ENCODE measurements at places on chromosomes 2 and 18. TPM values are rescaled to one million over a fixed set of nuclear protein-coding genes. Genes with fewer than 3 reads are reported as not detected.

DNA sequence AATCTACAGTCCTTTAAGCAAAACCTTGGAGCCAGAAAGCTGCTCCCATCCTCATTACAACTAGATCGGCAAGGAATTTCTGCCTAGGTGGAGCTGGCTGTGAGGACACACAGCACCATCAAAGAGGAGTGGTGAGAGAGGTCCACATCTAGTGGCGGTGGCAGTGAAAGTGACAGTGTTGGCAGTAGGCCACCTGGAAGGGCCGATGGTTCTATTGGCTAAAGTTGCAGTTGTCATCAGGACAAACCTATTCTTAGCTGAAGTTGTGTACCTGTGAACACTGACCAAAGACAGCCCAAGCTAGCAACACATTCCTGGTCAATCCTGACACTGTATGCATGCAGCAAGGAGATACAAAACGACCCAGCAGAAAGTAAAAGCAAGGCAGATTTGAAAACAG is 218.1 kb upstream of the CHAC2 start:
- no peak for DNase-seq

DNA sequence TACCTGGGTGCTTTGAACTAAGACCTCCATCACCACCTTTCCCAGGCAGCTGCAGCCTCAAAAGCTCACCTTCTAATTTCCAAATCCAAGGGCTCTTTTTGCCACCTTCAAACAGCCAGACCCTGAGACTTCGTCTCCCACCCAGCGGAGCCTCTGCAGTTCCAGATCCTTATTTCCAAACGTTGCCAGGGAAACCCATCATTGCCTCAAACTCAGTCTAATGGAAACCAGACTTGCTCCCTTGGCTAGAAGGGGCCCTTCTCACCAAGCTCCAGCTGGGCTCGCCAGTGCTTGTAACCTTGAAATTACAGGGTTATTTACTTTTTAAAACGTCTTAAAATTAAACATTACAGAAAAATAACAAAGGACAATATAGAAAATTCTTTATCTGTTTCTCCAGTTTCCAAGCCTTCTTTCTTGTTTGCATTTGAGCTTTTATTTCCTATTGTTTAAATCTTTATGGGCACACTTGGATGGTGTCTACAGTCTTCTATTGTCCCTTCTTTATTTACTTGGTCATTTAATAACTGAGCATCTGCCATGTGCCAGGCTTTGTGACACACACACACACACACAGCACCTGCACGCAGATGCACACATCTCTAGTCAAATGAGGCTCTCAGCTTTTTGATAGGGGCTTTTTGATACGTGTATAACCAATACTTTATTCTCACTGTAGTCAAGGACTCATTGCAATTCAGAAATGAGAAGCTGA is 36.1 kb downstream of the TRPM8 start:
- DNase-seq: no peak

- no peak for DNase-seq
Measured at GRCh38 chr18:54444319-54444914, 86.7 kb downstream of the C18orf54 start.

GRCh38 chr2:216851486-216852090 is 8.3 kb downstream of the TNP1 start:
- no peak for DNase-seq

DNA sequence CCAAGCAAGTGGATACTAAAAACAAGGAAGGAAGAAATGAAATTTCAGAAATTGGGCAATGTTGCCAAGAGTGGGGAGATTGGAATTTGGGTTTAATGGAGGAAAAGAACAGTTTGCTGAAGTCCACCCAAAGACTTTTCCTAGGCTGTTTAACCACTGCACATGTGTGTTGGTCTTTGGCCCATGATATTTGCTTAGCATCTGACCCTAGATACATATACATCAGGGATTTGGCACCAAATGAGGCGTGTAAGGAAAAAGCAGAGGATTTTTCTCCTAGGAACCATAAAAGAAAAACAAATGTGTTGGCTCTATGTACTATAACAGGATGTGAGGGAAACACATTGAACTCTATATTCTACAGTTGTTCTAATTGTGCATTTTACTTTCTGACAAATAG is 80.7 kb upstream of the CD28 start:
- DNase-seq: no peak

- no peak for DNase-seq
Measured at GRCh38 chr2:222526480-222527277, 102.3 kb downstream of the SGPP2 start.

Gene RAMP1
- not detected for total RNA-seq

- no peak for DNase-seq
Measured at GRCh38 chr2:106144621-106145331, 49.3 kb downstream of the UXS1 start.

DNA sequence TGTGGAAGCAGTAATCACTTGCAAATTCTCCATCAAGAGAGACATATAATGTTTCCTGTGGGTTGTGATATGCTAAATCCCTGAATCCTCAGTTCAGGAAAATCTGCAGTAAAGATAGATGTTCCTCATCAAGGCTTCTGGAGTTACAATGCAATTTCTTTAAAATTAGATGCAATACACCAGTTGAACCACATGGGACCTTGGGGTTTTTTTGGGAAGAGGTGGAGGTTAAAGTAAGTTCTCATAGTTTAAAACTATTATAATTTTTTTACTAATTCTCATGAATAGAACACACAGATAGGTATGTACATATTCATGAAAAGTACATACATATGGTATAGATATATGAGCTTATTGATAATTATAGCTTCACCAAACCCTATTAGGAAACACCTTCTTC is 496.2 kb downstream of the SATB2 start:
- DNase-seq: no peak

Gene MYO7B
- total RNA-seq: 0.58 TPM

DNA sequence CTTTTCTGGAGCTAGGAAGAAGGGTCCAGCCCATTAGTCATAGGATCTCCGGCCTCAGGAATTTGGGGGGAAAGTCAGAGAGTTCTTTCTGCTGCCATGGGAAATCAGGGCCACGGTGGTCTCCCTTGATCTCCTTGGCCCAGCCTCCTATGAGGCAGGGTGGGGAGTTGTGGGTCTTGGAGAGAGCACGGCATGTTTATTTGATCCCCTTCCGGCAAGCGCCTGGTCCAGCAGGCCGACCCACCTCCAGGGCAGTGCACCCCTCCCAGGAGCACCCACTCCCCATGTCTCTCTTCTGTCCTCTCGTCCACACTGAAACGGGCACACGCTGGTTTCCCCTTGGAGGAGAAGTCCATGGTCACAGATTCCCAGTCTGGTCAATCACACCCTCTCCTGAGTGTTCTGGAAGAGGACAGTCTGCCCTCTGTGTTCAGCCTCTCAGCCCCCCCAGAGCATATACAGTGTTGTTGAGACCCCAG is 464.6 kb upstream of the HS6ST1 start:
- DNase-seq: no peak

Gene GALR1
- not detected for total RNA-seq

Gene GALNT13
- not detected for total RNA-seq

Gene SCYGR4
- total RNA-seq: not detected

GRCh38 chr2:12054956-12055618 is 308.7 kb downstream of the LPIN1 start:
- DNase-seq: no peak

GRCh38 chr2:144836635-144837350 is 316.9 kb upstream of the ZEB2 start:
- DNase-seq: no peak

GRCh38 chr2:30287190-30287840 is 56.0 kb downstream of the LBH start:
- DNase-seq: no peak

- DNase-seq: no peak
Measured at GRCh38 chr2:127195140-127196074, 24.7 kb downstream of the CYP27C1 start.

- DNase-seq: no peak
Measured at GRCh38 chr2:68152681-68153347, 4.9 kb upstream of the PNO1 start.

Measured in naive thymus-derived CD8-positive, alpha-beta T cell (primary cell).